ENCODE measurements at places on chromosomes 7 and 10.

- H3K27ac ChIP-seq = no peak overlapping the region
- no peaks in the 10 kb centered on the region for H3K27me3 ChIP-seq
- H3K4me1 ChIP-seq = no peaks in the 10 kb centered on the region
- H3K36me3 ChIP-seq = no peaks in the 10 kb centered on the region
- no peak overlapping the region for H3K4me3 ChIP-seq
These were observed 217.7 kb upstream of the MTPN start for GRCh38 chr7:136194878-136195277.

DNA sequence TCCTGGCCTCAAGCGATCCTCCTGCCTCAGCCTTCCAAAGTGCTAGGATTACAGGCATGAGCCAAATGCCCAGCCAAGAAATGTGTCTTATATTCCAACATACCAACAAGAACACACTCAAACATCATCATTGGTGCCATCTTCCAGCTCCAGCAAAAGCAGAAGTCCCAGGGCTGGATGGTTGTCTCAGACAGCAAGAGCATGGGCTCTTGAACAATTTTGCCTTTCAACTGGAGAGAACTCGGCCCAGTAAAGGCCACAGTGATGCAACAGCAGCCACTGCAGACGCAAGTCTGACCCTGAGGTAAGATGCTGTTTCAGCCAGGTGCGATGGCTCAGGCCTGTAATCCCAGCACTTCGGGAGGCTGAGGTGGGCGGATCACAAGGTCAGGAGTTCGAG is 52.8 kb upstream of the NFE2L3 start:
- H3K36me3 ChIP-seq = no peaks in the 10 kb centered on the region
- H3K4me1 ChIP-seq = peaks cover 4% of the 10 kb centered on the region
- H3K4me3 ChIP-seq = no peak overlapping the region
- no peak overlapping the region for H3K27ac ChIP-seq
- no peak for DNase-seq
- H3K27me3 ChIP-seq = no peaks in the 10 kb centered on the region

GRCh38 chr10:112247791-112248190 is 35.4 kb upstream of the TECTB start:
- H3K4me3 ChIP-seq = no peak overlapping the region
- no peaks in the 10 kb centered on the region for H3K36me3 ChIP-seq
- H3K27me3 ChIP-seq = no peaks in the 10 kb centered on the region
- no peaks in the 10 kb centered on the region for H3K4me1 ChIP-seq
- H3K27ac ChIP-seq = no peak overlapping the region

DNA sequence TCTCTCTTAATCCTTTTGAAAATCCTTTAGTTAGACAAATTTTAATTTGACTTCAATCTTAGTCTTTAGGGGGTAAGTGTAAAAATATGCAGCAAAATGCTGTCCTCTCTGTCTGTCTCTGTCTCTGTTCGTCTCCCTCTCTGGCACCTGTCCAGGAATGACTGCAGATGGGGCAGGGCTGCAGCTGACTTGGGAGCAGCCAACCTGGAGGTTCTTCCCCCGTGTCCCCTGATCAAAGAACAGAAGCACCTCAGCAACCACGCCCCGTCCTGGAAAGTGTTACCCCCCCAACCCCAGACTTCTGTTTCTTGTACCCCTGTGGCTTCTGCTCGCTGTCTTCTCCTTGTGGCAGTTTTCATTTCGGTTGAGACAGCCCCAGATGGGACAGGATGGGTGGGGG is 141.6 kb upstream of the NPS start:
- no peak overlapping the region for H3K27ac ChIP-seq
- H3K27me3 ChIP-seq = no peaks in the 10 kb centered on the region
- peaks cover 1% of the 10 kb centered on the region for H3K4me1 ChIP-seq
- DNase-seq = no peak

GRCh38 chr7:157690833-157691585 is 354.2 kb downstream of the DNAJB6 start:
- no peaks in the 10 kb centered on the region for H3K4me1 ChIP-seq
- no peak overlapping the region for H3K27ac ChIP-seq
- DNase-seq = no peak
- H3K27me3 ChIP-seq = peaks cover 72% of the 10 kb centered on the region

GRCh38 chr10:59560990-59561389 is 148.7 kb downstream of the SLC16A9 start:
- no peak overlapping the region for H3K4me3 ChIP-seq
- peaks cover 9% of the 10 kb centered on the region for H3K4me1 ChIP-seq
- H3K36me3 ChIP-seq = no peaks in the 10 kb centered on the region
- no peak for DNase-seq

DNA sequence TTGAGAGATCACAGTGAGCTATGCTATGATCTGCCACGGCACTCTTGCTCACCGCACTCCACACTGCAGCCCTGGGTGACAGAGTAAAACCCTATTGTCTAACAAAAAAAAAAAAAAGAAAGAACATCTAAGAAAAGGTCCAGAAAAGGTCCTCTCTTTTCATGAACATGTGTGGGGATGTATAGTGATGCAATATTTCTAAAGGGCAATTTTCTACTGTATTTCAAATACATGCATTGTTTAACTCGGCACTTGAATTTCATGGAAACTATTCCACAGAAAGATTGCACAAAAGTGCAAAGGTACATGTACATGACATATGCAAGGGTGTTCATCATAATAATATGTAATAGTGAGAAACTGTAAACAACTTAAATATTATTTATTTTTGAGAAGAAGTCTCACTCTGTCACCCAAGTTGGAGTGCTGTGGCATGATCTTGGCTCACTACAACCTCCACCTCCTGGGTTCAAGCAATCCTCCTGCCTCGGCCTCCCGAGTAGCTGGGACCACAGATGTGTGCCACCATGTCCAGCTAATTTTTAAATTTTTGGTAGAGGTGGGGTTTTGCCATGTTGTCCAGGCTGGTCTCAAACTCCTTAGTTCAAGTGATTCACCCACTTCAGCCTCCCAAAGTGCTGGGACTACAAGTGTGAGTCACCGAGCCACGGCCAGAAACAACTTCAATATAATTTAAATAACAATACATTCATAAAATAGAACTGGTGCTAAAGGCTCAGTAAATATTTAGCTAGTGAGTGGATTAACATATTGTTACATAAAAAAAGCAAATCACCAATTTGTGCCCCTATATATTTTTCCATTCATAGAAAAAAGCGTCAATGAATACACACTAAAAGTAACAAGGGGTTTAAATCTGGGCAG is 1.3 kb upstream of the PPRC1 start:
- no peaks in the 10 kb centered on the region for H3K36me3 ChIP-seq
- peaks cover 11% of the 10 kb centered on the region for H3K4me1 ChIP-seq
- H3K27ac ChIP-seq = no peak overlapping the region
- no peak overlapping the region for H3K4me3 ChIP-seq
- no peaks in the 10 kb centered on the region for H3K27me3 ChIP-seq

- no peak for DNase-seq
- no peaks in the 10 kb centered on the region for H3K27me3 ChIP-seq
- no peak overlapping the region for H3K27ac ChIP-seq
- no peak overlapping the region for H3K4me3 ChIP-seq
- no peaks in the 10 kb centered on the region for H3K36me3 ChIP-seq
These were observed 109.1 kb downstream of the ARL4A start for GRCh38 chr7:12796397-12797127.

DNA sequence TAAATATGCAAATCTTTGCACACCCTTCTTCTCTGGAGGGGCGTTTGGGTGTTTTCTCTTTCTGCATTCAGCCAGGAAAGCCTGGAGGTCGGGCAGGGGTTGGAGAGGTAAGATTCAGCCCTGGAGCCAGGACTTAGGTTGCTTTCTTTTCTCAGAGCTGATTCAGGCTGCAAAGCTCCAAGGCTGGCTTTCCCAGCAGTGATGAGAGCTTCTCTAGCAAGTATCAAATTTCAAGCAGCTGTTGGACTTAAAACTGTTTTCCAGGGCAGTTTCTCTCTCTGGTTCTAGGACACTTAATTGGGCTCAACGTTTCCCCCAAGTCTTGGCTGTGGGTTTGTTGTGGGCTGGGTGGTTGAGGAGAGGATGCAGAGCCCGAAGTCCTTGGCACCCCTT is 608 bp downstream of the AKR1B10 start:
- no peak for DNase-seq
- H3K4me1 ChIP-seq = no peaks in the 10 kb centered on the region
- H3K4me3 ChIP-seq = no peak overlapping the region
- H3K27ac ChIP-seq = no peak overlapping the region
- no peaks in the 10 kb centered on the region for H3K36me3 ChIP-seq

GRCh38 chr10:62850646-62851045 is 34.5 kb upstream of the EGR2 start:
- H3K27me3 ChIP-seq = no peaks in the 10 kb centered on the region
- DNase-seq = no peak
- H3K27ac ChIP-seq = no peak overlapping the region
- H3K4me1 ChIP-seq = no peaks in the 10 kb centered on the region
- no peak overlapping the region for H3K4me3 ChIP-seq

DNA sequence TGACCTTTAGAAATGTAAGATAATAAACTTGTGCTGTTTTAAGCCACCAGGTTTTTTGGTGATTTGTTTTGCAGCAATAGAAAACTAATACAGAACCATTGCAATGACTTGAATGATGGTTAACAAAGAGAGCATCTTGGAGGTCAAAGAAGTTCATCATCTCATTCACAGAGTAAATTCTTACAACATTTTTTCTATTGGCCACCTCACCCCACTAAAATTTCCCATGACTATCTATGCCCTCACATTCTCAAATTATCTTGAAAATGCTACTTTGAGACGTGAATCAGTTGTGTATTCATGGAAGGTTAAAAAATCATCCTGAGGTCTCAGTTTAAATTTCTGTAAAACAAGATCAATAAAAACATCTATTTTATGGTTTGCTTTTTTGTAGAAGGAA is 754.2 kb downstream of the SORCS1 start:
- no peaks in the 10 kb centered on the region for H3K4me1 ChIP-seq
- no peaks in the 10 kb centered on the region for H3K36me3 ChIP-seq
- H3K27me3 ChIP-seq = no peaks in the 10 kb centered on the region
- DNase-seq = no peak
- H3K27ac ChIP-seq = no peak overlapping the region

- no peak overlapping the region for H3K4me3 ChIP-seq
- H3K4me1 ChIP-seq = no peaks in the 10 kb centered on the region
- no peaks in the 10 kb centered on the region for H3K27me3 ChIP-seq
These were observed 316.6 kb downstream of the SNX13 start for GRCh38 chr7:17623546-17624185.

- no peak for DNase-seq
- H3K27me3 ChIP-seq = no peaks in the 10 kb centered on the region
- H3K36me3 ChIP-seq = peaks cover 2% of the 10 kb centered on the region
- H3K27ac ChIP-seq = no peak overlapping the region
- peaks cover 2% of the 10 kb centered on the region for H3K4me1 ChIP-seq
- H3K4me3 ChIP-seq = no peak overlapping the region
These were observed 251.4 kb downstream of the SDK1 start for GRCh38 chr7:3552499-3552898.

GRCh38 chr10:124660404-124661125 is 83.6 kb downstream of the FAM53B start:
- no peak overlapping the region for H3K4me3 ChIP-seq
- H3K27ac ChIP-seq = no peak overlapping the region
- H3K36me3 ChIP-seq = peaks cover 7% of the 10 kb centered on the region

DNA sequence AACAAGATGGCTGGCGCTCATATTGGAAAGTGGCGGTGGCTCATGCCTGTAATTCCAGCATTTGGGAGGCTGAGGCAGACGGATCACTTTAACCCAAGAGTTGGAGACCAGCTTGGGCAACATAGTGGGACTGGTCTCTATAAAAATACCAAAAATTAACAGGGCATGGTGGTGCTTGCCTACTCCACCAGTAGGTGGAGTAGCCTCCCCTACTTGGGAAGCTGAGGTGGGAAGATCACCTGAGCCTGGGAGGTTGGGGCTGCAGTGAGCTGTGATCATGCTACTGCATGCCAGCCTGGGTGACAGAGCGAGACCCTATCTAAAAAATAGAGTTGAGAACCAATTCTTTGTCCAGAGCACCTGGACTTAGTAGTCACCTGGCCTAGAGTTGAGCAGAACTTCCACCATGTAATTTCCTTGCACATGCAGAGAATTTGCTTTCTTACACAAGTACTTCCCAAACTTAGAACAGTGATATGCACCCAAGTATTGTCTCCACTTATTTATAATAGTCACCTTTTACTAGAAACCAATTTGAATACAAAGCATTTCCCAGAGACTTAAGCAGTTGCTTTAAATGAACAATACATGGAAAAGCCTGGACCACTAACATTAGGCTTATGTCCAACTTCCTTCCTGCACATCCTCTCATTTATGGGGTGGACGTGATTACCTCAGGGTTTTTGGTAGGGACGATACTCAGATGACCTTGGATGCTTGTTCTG is 15.9 kb downstream of the LAMB4 start:
- no peaks in the 10 kb centered on the region for H3K4me1 ChIP-seq
- no peak overlapping the region for H3K4me3 ChIP-seq
- no peaks in the 10 kb centered on the region for H3K36me3 ChIP-seq
- H3K27me3 ChIP-seq = no peaks in the 10 kb centered on the region
- peak; percentile 22 for DNase-seq

DNA sequence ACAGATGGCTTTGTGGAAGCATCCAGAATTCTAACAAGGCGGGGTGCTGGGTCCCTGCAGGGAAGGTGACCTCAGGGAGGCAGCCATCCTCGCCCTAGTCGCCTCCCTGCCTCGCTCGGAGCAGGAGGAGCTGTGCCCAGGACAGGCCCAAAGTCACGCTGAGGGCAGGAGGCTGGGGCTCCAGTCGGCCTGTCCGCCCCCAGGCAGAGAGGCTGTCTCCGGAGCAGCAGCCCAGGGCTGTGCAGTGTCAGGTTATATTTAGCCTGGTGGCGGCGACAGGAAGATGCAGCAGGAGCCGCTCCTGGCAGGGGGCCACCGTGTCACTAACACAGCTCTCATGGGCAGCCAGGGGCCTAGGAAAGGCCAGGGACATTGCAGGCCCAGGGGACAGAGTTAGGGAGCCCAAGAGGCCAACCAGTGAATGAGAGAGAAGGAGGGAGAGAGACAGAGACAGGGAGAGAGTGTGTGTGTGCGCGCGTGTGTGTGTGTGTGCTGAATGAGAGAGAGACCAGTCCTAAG is 13.5 kb downstream of the KCNH2 start:
- H3K36me3 ChIP-seq = no peaks in the 10 kb centered on the region
- H3K4me3 ChIP-seq = no peak overlapping the region
- H3K4me1 ChIP-seq = peaks cover 19% of the 10 kb centered on the region
- no peak overlapping the region for H3K27ac ChIP-seq

GRCh38 chr10:60531006-60531405 is 141.3 kb upstream of the ANK3 start:
- H3K4me3 ChIP-seq = no peak overlapping the region
- no peaks in the 10 kb centered on the region for H3K27me3 ChIP-seq
- H3K36me3 ChIP-seq = no peaks in the 10 kb centered on the region
- no peaks in the 10 kb centered on the region for H3K4me1 ChIP-seq

DNA sequence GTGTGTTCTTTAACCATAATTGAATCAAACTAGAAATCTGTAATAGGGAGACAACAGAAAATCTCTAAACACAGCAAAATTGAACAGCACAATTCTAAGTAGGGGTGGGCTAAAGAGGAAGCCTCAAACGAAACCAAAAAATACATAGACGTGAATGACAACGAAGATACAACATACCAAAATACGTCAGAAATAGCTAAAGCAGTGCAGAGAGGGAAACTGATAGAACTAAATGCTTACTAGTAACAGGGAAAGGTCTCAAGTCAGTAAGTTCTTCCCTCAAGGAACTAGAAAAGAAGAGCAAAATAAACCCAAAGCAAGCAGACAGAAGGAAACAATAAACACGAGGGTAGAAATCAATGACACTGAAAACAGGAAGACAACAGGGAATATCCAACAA is 19.1 kb downstream of the RPP38 start:
- peaks cover 3% of the 10 kb centered on the region for H3K36me3 ChIP-seq
- H3K27me3 ChIP-seq = no peaks in the 10 kb centered on the region
- no peak for DNase-seq
- no peaks in the 10 kb centered on the region for H3K4me1 ChIP-seq

GRCh38 chr7:88599528-88599927 is 160.0 kb upstream of the ZNF804B start:
- H3K27ac ChIP-seq = no peak overlapping the region
- no peaks in the 10 kb centered on the region for H3K36me3 ChIP-seq
- DNase-seq = no peak
- H3K4me1 ChIP-seq = no peaks in the 10 kb centered on the region
- H3K27me3 ChIP-seq = no peaks in the 10 kb centered on the region
- no peak overlapping the region for H3K4me3 ChIP-seq

All from trophoblast cell (in vitro differentiated cells and primary cell).